ENCODE measurements at places on chromosomes 16 and 17.

DNA sequence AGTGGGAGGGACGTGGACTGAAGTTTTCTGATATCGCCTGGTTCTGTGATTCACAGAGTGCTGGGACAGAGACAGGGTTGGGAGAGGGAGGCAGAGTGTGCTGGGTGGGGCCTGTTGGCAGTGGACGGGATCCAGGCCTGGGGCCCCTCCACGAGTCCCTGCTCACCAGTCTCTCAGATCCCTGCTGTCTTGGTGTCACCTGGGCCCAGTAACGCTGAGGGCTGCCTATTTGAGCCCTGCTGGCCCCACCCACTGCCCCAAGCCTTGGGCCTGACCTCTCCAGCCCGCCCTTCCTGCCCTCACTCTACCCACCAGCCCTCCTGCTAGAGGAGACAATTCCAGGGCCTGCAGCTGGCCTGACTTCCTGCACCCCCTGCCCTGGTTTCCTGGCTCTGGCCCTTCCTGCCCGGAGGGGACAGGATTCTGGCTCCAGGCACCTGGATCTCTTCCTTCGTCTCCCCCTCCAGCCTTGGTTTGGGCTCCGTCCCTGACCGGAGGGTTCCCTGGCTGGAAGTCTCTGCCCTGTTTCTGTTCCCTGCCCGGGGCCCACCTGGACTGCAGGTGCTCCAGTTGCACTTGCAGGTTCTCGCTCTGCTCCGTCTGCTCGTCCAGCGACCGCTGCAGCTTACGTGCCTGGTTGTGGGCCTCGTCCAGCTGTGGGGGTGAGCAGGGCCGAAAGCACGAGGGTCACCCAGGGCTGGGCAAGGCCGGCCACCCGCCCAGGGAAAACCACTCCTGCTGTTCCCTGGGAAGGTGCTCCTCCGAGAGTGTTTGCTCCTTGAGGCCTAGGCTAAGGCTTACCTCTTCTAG lies 21.4 kb downstream of the CCDC102A start:
- no peak for DNase-seq

DNA sequence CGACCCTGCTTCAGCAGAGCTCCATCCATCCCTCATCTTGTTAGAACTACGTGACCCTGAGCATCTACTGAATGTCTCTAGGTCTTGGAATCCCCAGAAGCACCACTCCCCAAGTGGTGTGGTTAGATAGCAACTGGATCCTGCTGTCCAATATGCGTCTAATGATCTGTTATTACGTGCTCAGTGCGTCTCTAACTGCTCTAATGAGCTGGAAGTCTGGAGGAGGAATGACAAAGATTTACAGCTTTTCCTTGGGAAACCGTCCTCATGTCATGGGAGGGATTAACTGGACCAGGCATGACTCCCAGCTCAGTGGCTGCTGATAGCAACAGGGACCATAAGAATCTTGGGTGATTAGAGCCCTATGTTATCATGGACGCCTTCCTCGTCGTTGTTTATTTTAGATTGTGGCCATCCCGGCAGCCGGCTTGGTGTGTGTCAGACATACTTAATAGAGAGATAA lies 150.9 kb downstream of the HS3ST3B1 start:
- DNase-seq = no peak

GRCh38 chr16:85033171-85033570 lies 5.6 kb downstream of the KIAA0513 start:
- DNase-seq = no peak

DNA sequence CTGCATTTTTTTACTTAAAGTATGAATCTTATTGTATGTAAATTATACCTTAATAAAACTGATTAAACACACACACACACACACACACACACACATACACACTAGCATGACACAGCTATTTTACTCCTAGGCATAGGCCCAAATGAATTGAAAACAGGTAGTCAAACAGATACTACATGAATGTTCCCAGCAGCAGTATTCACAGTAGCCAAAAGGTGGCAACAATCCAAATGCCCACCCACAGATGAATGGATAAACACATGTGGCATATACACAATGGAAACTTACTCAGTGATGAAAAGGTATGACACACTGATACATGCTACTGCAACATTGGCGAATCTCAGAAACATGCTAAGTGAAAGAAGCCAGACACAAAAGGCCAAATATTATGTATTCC lies 223.5 kb downstream of the CYB561 start:
- DNase-seq = no peak

DNA sequence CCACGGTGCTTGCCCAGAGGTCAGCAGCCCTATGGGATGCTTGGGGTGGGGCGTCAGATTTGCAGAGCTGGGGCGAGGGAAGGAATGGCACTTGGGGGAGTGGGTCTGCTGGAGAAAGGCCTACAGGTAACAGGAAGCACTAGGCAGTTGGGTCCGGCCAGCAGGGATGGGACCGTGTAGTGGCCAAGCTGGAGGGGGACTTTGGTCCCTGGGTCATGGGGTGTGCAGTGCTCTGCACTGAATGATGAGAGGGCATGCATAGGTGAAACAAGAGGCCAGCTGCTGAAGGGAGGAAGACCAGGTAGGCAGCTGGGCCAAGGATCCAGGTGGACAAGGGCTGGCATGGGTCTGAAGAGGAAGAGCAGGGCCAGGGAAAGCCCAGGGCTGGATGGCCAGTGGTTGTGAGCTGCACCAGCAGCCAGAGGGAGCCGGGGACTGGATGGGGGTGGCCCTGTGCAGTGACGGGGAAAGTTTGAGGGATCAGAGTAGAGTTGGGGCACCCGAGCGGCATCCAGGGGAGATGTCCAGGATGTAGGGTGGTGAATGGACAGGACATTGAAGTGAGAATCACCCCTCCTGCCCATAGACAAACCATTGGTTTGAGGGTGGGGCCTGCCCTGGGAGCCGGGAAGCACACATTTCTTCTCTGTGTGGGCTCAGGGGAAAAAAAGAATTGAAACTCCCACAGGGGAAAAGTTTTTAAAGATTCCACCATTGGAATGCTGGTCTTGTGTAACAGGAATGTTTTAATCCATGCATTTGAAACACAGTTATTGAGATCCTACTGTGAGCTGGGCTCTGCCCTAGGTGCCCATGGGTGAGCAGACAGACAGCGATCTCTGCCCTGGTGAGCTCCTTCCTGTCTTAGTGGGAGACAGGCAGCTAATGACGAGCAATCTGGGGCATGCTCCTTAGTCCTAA lies 25.1 kb downstream of the RAI1 start:
- DNase-seq = no peak

DNA sequence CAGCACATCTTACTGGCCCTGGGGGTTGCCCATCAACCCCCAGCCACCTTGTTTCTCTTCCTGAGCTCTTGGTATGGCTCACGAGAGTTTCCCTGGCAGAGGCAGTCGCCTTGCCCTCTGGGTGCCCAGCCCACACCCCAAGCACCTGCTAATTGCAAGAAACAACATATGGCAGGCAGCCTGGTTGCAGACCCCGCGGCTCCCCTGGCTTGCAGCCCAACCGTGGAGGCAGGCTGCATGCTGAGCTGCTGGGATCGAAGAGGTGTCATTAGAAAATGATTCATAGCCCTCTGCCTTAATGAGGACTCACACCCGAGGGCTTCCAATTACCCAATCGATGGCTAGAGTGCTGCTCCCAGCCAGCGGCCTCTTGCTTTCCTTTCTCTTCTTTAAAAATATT lies 115.7 kb downstream of the TMEM114 start:
- DNase-seq = no peak

- no peak for DNase-seq
These were observed 23.9 kb downstream of the PIEZO1 start for GRCh38 chr16:88761143-88761534.

DNA sequence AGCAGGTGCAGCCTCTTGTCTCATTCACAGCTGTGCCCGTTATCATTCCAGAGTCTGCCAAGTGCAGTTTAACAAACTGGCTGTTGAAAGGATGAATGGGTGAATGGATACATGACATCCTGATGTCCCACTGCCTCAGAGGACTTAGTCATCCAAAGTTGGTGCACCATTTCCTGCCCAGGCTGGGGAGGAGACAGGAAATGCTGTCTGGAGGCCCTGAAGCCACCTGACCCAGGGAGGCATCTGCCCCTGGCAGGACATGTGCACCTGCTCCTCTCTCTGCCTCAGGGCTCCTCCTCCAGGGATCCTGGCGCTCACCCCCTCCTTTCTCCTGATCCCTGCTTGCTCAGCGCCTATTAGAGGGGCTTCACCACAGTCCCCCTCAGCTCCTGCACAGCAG lies 1.8 kb upstream of the CD300C start:
- DNase-seq = no peak

GRCh38 chr17:67649891-67650290 lies 67.8 kb upstream of the NOL11 start:
- DNase-seq = no peak

GRCh38 chr17:53472586-53472985 lies 350.1 kb upstream of the KIF2B start:
- no peak for DNase-seq

- DNase-seq = no peak
These were observed 19.7 kb downstream of the TEX2 start for GRCh38 chr17:64243340-64243739.

DNA sequence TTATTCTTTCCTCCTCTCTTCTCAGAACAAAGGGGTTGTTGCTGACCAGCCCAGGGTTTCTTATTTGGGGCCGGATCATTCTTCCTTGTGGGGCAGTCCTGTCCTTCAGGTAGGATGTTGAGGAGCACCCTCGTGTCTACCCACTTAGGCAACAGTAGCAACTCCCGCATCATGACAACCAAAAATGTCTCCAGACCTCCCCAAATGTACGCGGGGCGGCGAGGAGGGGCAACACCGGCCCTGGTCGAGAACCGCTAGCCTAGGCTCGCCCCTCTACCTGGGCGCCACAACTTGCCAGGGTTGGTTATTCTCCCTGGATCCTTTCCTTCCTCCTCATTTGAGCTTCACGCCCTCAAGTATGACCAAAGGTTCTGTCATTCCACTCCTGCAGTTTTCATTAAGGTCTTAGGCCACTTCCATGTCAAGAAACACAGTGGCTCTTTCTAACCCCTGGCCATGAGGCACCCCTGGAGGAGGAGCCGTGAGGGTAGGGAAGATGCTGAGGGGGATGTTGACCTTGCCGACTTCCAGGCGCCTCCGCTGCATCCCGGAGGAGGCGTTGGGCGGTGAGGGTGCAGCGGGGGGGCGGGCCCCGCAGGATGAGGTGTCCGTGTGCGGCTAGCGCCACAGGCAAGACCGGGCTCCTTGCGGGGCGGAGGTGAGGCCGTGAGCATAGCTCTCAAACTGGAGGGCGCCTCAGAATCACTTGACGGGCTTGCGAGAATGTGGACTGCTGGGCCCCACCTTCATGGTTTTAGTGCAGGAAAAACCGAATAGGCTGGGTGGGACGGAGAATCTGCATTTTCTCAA lies 712 bp upstream of the SPECC1 start:
- no peak for DNase-seq

- DNase-seq = no peak
These were observed 6.0 kb upstream of the BHLHA9 start for GRCh38 chr17:1264196-1264595.

GRCh38 chr17:9408381-9408780 lies 167.2 kb downstream of the STX8 start:
- no peak for DNase-seq

All from NCI-H1048 (cell line).